GM23338 (cell line): ENCODE measurements at places on chromosomes 13 and 19.

DNA sequence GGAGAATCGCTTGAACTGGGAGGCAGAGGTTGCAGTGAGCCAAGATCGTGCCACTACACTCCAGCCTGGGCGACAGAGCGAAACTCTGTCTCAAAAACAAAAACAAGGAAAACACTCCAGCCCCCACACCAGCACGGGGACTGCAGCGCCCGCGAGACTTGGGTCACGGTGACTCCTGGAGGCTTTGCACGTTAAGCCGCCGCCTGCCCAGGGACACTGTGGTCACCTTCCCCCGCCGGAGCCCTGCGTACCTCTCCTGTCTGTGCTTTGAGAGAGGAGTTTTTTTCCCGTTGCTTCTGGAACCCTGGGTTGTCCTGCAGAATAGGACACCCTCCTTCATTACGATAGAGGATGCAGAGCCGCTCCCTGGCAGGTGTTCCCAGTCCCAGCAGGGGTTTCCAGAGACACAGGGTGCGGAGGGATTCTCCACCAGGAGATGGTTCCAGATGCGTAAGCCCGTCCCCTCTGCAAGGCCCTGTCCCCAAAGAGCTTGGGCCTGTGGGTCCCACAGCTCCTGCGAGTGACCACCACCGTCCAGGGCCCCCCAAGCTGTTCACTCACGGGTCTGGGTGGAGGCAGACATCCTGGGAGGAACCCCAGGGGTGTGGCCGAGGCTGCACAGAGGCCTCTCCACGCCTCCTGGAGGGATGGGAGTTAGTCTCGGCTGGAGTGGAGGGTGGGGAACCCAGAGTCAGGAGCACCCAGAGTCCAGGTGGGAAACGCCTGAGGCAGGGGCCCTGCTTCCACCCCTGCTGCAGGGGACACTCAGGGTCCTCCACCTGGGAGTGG lies 42.8 kb upstream of the NDUFS7 start:
- DNase-seq, result no peak

GRCh38 chr13:91659256-91660075 lies 261.0 kb downstream of the GPC5 start:
- DNase-seq, result no peak

- no peak for DNase-seq
These were observed 258.4 kb downstream of the SPRY2 start for GRCh38 chr13:80082396-80083080.

DNA sequence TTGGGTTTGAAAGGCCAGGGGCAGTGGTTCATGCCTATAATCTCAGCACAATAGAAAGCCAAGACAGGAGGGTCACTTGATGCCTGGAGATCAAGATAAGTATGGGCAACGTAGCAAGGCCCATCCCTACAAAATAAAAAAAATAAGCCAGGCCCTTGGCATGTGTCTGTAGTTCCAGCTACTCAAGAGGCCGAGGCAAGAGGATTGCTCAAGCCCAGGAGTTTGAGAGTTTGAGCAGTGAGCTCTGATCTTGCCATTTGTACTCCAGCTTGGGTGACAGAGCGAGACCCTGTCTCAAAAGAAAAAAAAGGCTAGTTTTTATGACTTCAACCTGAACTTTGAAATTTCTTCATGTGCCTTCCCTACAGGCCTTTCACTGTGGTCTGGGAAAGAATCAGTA lies 5.2 kb upstream of the ZNF480 start:
- DNase-seq, result no peak

DNA sequence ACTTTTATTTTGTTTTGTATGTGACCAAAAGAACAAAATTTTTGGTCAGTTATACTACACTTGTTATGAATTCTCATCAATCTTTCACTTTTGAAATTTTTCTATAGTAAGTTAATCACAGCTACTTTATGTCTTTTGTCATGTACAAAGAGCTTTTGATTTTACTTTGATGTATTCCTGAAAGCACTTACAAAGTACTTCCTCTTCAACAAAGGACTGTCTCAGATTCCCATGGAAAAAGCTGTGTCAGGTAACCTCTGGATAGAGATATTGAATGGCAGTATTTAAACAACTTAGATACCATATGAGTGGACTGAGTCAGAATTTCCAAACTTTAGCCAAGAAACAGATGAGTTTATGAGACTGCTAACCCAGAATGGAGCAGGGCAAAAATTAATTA lies 689.3 kb upstream of the ATXN8OS start:
- DNase-seq, result peak; percentile 35

DNA sequence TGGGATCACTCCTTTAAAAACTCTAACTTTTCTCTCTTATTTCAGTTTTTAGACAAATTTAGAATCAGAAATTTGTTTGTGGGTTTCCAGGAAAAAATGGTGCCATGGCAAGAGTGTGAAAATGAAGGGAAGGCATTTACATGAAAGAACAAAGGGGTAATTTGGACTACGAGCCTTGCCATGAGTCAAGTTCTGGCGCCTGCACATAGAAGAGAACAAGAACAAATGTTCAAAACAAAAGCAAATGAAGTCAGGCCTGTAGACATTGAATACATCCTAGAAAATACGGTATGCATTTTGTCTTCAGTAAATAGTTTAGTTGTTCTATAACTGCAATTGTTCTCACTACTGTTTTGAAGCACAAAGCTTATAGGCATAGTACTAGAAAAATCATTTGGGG lies 1390.5 kb downstream of the EFNB2 start:
- no peak for DNase-seq

- no peak for DNase-seq
These were observed 3.8 kb downstream of the MZF1 start for GRCh38 chr19:58569191-58569942.

DNA sequence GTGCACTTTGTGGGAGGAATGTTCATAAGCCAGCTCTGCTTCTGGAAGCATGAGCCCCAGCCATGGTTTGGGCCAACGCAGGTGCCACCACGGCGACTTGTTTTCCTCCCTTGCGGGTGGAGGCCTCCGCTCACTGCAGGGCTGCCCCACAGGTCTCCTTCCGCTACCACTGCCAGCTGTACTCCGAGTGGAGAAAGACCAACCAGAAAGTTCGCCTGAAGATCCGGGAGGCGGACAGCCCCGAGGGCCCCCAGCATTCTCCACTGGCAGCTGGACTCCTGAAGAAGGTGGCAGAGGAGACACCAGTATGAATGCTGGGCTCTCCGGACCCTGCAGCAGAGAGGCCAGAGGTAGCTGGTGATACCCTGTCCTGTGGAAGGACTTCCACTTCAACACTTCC lies 6.5 kb upstream of the HNRNPM start:
- DNase-seq, result no peak

GRCh38 chr19:23992348-23992747 lies 77.7 kb downstream of the ZNF726 start:
- DNase-seq, result no peak
